Left kidney (tissue), 8 donors: ENCODE measurements at places on chromosomes 4 and X. TPM values are rescaled to one million over a fixed set of nuclear protein-coding genes. Genes with fewer than 3 reads are reported as not detected.
A peak's percentile ranks its signal among the peaks of the same experiment; 100 is the strongest.

- no peak for DNase-seq
Observed at GRCh38 chr4:119589165-119589564, 39.4 kb downstream of the PDE5A start.

DNA sequence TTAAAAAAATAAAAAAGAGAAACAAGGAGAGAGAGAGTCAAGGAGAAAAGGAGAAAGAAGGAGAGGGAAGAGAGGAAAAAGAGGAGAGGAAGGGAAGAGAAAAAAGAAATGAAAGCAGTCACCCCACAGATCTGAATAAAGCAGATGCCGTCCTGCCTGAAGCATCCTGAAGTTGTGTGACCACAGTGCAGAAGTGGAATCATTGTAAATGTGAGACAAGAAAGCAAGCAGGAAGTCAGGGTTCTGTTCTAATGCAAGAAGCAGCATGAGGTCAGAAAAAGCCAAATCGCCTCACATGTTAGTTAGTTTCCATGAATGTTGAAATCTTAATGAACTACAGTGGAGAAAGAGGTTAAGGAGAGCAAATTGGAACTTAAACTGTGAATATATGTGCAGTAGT, 692.5 kb downstream of the CENPC start:
- DNase-seq = no peak

GRCh38 chr4:81038636-81039350, 8.3 kb downstream of the BMP3 start:
- DNase-seq = no peak

DNA sequence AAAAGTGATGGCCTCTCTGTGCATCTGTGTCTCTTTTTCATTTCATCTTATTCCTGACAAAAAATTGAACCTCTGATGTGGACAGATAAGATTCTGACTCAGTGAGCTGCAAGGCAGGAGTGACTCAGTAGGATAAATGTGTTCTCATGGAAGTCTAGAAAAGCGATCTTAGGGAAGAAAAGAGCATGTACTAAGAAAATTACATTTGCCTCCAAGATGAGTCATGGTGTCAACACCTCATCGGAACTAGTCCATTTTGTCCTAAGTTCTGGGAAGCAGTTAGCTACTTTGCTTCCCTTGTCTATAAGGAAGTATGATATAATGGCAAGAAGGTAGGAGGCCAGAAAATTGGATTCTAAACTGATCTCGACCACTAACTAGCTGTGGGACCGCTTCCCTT, 83.5 kb upstream of the AFF2 start:
- no peak for DNase-seq

DNA sequence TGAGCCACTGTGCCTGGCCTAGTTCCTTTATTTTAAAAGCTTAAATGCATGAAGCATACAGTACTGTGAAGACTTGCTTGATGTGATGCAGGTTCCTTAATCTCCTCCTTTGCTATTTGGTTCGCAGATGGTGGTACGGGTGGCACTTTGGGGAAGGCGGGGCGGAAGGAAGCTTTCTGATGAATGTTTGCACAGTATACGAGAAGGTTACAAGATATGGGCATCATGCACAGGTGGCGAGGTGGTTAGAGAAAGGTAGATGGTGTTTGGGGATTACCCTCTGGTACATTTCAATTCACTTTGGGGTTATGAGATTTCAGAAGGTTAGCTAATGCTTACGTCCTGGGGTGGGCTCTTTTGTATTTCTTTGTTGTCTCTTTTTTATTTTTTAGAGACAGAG, 17.2 kb downstream of the RHOH start:
- DNase-seq = no peak

DNA sequence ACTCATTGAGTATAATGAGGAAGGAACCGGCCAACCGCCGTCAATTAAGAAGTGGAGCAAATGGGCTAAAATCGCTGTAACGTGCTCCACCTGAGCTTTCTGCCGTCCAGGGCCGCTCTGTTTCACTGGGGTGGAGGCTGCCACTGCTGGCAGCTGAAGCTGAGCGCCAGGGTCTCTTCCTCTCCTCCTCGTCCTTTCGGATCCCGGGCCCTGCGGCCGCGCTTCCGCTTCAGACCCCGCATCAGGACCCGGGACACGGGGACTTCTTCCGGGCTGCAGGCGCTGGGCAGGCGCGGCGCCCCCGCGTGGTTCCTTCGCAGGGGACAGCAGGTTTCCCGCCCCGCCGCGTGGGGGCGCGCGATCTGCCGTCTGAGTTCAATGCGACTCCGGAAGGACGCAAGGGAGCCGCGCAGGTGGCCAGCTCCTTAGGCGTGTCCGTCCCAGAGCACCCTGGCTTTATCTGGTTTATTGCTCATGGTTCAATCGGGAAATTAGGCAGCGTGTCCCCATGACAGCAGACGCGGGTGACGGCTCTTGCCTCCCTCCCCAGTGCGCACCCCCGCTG, 519.8 kb downstream of the TRIML1 start:
- no peak for DNase-seq

- DNase-seq = no peak
Observed at GRCh38 chr4:16686195-16686594, 212.2 kb downstream of the LDB2 start.

GRCh38 chr4:16826406-16826910, 72.0 kb downstream of the LDB2 start:
- no peak for DNase-seq

DNA sequence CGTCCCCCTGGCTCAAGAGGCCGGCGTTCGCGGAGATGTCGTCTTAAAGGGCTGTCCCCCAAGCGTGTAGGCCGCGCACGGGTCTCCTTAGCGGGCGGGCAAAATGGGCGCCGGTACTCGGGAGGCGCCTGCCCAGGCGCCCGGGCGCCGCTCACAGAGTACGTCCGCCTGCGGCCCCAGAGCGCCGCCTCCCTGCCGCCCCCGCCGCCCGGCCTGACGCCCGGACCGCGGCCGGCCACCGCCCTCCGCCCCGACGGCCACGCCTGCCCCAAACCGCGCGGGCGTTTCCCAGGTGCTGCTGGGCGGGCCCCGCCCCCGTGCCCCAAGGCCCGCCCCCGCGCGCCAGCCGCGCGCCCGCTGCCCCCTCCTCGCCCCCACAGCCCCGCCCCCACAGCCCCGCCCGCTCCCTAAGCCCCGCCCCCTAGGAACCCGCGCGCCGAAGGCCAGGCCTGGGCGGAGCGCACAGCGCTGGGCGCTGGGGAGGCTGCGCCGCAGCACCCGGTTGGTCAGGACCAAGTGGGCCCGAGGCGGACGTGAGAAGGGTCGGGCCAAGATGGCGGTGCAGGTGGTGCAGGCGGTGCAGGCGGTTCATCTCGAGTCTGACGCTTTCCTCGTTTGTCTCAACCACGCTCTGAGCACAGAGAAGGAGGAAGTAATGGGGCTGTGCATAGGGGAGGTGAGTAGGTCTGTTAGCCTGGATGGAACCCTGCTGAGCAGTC, at the start of the genes BRCC3, CMC4 and MTCP1:
Gene BRCC3, plus strand, starts transcription at position 534 of the 719 bp plus-strand sequence. Its CDS starts 20 bp downstream, at position 554.
Gene CMC4, minus strand, starts transcription at position 162 of the 719 bp plus-strand sequence. CDS start 7,113 bp downstream, outside the sequence.
Gene MTCP1, minus strand, starts transcription at position 162 of the 719 bp plus-strand sequence. CDS start 5,126 bp downstream, outside the sequence.
- peak; percentile 66 for DNase-seq

DNA sequence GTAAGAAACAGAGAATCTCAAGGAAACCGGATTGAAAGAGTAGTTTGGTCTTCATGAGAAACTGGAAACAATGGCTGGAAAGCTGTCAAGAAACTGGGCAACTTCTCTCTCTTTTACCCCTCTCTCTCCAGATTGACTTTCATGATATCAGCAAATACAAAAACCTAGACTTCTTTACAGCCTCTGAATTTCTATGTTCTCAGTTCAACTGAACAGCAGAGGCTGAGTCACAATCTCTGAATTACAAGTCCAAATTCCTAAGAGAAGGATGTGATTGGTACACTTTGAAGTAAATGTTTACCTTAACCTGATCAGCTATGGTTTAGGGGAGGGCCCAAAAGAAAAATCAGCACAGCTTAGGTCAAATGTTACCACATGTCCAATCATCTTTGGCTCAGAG, 974.9 kb downstream of the RPA4 start:
- DNase-seq = no peak

DNA sequence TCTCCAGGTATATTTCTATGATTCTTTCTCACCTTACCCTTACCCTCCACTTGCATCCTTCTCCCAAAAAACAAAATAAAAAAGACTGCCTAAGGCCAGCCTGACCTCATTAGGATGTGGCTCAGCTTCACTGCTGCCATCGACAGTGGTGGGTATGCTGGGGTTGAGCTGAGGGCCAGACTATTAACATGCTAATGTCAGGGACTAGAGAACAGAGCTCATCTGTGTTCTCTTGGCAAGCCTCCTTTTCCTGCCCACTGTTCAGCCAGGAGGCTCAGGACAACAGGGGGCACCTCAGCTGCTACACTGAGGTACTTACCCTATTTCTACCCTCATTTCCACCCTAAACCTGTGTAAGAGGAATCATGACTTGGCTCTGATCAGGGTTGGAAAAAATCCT, 59.3 kb downstream of the MSN start:
- no peak for DNase-seq

DNA sequence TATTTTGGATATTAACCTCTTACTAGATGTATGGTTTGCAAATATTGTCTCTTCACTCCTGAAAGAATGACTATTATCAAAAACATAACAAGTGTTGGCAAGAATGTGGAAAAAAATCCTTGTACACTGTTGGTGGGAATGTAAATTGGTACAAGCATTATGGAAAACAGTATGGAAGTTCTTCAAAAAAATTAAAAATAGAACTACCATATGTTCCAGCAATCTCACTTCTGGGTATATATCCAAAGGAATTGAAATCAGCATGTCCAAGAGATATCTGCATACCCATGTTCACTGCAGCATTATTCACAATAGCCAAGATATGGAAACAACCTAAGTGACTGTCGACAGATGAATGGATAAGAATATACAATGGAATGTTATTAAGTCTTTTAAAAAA, 61.6 kb upstream of the KIT start:
- no peak for DNase-seq

DNA sequence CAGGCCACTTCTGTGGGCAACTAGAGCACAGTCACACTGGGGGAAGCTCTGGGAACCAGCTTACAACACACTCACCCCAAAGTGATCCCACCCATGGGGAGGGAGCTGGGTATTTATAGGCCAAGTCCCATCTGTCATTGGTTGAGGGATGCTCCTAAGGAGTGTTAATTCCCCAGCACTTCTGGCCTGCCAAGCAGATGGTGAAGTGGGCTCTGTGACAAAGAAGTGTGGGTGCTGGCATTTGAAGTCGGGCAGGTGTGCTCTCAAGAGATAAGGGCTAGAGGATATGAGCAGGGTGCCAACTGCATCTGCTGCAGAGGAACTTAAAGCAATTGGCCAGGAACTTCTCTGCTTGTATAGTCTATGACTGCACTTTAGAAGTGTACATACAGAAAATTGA, 30.9 kb downstream of the PTCHD1 start:
- no peak for DNase-seq

DNA sequence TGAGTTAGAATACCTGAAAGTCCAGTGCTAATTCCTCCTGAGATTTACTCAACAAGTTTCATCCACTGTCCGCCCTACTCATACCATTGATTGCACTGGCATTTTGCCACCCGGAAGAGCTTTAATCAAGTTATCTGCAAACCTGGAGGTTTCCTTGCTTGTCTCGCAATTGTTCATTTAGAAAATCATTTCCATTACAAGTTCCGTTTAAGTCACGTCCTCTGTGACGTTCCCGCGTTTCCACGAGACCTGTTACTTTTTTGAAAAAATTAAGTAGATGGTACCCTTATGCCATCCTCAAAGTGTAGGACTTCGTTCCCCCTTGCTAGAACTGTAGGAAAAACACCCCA, 761 bp upstream of the FRYL start:
- DNase-seq = peak; percentile 59

DNA sequence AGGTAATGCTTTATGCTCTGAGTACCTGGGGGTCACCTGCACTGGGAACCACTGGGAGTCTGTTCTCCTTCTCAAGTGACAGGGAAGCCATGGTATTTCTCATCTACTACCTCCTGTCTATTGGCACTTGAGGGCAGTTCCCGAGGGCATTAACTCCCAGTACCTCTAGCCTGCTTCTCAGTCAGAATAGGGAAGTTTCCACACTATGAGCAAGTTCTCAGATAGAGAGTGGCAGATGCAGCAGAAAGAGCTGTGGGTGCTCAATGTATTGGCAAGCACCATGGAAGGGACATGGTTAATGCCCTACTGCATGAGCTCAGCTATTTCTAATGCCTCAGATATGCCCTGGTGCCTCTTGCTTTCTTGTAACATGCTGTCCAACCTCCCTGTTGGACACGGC, 74.1 kb downstream of the ANOS1 start:
- DNase-seq = no peak

DNA sequence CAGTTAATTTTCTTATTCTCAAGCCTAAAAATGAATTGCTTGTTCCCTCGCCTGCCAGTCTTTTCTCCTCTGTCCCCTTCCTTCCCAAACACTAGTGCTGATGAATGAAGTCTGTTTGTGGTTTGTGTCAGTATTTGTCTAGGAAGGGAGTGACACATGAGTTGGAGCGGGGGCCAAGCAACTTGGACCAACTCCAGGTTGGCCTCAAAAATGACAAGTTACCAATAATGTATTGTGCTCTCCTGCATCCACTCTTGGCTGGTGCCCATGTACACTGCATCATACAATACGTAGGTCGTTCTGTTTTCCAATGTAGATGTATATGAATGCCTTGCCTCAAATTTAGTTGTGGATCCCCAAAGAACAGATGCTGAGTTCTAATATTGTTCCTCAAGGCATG, 223.0 kb upstream of the GPC4 start:
- DNase-seq = no peak

- DNase-seq = no peak
Observed at GRCh38 chrX:48196745-48197201, at the start of gene SSX5. TSS of gene SSX5 (minus strand) at chrX:48196795. CDS start at chrX:48195358, 1,437 bp downstream.

GRCh38 chrX:1390621-1391369, 1.1 kb downstream of the SLC25A6 start:
- DNase-seq = no peak

DNA sequence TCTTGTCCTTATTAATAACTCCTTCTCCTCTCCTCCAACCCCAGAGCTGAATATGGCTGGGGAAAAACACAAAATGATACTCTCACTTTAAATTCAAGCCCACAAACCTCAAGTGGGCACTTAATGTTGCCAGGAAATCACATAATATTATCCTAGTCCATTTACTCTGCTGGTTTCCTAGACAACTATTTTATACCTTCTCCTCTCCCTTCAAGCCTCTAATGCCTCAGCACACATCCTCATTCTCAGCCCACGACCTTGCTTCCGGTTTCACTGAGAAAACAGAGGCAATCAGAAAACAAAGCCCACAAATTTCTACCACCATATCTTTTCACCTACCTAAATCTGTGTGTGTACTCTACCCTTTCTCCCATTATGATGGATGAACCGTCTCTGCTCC, 12.1 kb upstream of the CLCN5 start:
- DNase-seq = no peak

GRCh38 chrX:30881797-30882196, 7.3 kb downstream of the TAB3 start:
- DNase-seq = no peak

- DNase-seq = no peak
Observed at GRCh38 chrX:69000877-69001276, 164.4 kb downstream of the PJA1 start.

The KLF8 gene
- polyA plus RNA-seq = 6.7 TPM

The RHOXF2 gene
- polyA plus RNA-seq = 0.12 TPM

The KCNIP4 gene
- polyA plus RNA-seq = 13.0 TPM

The UCP1 gene
- polyA plus RNA-seq = 0.25 TPM

The FGFRL1 gene
- polyA plus RNA-seq = 33.1 TPM

The CYP2U1 gene
- 4.7 TPM for polyA plus RNA-seq

The FGFBP1 gene
- not detected for polyA plus RNA-seq

The RBPJ gene
- 89.3 TPM for polyA plus RNA-seq

The LETM1 gene
- 28.8 TPM for polyA plus RNA-seq

The STOX2 gene
- polyA plus RNA-seq = 14.2 TPM

The RAP1GDS1 gene
- polyA plus RNA-seq = 36.6 TPM

The SOWAHD gene
- 0.38 TPM for polyA plus RNA-seq
